ENCODE measurements at places on chromosomes 6 and 20.

GRCh38 chr20:58140787-58141425 lies 87.5 kb downstream of the ANKRD60 start:
- DNase-seq = no peak

- no peak for DNase-seq
These were observed 11.5 kb downstream of the PMEPA1 start for GRCh38 chr20:57698116-57698866.

GRCh38 chr6:85660181-85660611 lies 17.5 kb upstream of the SYNCRIP start:
- no peak for DNase-seq

DNA sequence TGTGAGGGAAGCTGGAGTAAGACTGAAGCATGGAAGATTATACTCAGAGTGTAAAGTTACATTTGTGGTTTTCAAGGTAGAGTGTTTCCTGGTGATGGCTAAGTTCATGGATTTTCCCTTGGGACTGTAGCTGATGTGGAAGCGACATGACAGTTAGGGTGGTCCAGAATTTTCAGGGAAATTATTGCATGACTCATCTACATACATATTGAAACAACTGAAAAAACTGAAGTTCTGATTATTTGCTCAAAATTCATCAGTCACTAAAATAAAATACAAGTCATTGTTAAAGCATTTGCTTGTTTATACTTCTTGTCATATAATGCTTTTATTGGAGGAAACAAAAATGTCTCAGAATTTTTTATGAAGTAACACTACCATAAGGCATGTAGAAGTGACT lies 700.0 kb downstream of the RFPL4B start:
- DNase-seq = no peak

GRCh38 chr6:52541135-52541534 lies 35.7 kb downstream of the TRAM2 start:
- DNase-seq = no peak

DNA sequence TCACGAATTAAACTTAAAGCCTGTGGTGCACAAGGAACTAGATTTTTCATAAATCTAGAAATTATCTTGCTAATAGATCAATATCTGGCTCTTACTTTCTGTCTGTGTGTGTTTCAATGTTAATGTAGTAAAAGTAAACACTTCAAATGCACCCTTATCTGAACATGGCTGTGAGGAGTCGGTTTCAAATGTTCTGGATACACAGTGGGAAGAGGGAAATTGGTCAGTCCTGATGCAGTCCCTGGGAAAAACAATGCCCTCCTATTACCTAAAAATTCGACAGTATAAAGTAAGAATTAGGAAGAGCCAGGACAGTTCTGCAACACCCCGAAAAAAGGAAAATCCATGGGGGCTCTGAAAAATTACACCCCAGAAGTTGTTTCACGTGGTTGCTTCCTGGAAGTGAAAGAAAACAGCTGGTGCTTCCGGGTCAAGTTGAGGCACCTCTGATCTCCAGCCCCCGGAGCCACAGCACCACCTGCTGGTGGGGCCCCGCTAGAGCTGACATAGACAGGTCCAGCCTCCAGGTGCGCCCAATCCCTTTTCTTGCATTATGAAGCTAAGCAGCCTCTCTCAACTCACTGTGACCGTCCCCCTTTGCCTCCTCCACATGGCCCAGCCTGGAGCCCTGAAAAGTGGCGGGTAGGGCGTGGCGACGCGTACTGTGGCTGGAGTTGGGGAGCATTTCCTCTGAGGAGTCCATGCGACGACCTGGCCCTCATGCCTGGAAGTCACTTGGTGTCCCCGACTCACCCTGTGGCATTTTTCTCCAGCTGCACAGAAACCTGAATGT lies 8.3 kb downstream of the SEMG2 start:
- DNase-seq = no peak

GRCh38 chr20:20267685-20268370 lies 100.1 kb upstream of the INSM1 start:
- DNase-seq = no peak

DNA sequence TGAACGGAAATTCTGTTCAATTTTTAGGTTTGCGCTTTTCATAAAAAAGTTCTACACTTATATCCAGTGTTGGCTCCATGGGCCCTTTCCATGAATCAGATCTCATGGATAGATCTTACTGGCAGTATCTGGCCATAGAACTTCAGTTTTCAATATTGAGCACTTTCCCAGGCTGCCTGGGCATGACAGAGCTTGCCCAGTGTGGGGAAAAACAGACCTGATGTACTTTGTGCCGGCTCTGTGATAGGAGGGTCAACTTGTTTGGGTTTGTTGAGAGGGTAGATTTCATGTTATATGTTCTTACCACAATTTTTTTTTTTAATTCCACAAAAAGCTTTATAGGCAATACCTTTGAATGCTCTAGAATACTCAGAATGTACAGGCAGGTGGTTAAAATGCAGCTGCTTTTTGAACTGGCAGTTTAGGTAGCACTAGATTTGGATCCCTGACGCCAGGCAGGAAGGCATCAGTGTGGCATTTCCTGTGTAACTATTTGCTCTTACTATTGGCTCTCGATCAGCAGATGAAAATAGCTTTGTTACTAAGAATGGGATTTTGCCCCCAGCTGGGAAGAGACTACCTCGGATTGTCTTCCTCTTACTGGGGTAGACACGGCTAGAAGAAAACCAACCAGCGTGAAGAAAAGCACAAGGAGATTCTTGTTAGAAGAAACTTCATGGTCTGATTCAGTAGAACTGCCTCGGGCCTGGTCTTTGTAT lies 404.9 kb upstream of the SOX4 start:
- no peak for DNase-seq

- DNase-seq = no peak
These were observed 26.6 kb downstream of the PYGB start for GRCh38 chr20:25274481-25274880.

DNA sequence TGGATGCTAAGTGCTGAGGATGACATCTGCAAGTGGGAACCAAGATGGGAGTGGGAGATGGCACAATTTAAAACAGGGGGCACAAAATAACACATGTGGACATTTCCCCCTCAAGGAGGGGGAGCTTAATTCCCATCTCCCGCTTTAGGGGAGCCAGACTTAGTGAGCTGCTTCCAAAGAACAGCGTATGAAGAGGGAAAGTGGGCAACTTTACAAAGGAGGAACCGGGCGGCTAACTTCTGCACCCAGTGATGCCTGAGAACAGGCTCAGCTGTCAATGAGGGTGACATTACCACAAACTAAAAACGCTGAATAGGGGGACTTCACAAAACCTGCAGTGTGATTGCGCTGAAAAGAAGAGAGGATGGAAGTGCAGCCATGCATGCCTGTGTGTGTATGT lies 95.5 kb upstream of the NXT1 start:
- no peak for DNase-seq

GRCh38 chr20:62136283-62137091 lies 6.7 kb downstream of the PSMA7 start:
- peak; percentile 67 for DNase-seq

GRCh38 chr6:148507774-148508173 lies 165.1 kb downstream of the SASH1 start:
- no peak for DNase-seq

- no peak for DNase-seq
These were observed 16.5 kb upstream of the RBPJL start for GRCh38 chr20:45289942-45290676.

GRCh38 chr6:160275511-160276003 lies 16.9 kb upstream of the SLC22A2 start:
- no peak for DNase-seq

DNA sequence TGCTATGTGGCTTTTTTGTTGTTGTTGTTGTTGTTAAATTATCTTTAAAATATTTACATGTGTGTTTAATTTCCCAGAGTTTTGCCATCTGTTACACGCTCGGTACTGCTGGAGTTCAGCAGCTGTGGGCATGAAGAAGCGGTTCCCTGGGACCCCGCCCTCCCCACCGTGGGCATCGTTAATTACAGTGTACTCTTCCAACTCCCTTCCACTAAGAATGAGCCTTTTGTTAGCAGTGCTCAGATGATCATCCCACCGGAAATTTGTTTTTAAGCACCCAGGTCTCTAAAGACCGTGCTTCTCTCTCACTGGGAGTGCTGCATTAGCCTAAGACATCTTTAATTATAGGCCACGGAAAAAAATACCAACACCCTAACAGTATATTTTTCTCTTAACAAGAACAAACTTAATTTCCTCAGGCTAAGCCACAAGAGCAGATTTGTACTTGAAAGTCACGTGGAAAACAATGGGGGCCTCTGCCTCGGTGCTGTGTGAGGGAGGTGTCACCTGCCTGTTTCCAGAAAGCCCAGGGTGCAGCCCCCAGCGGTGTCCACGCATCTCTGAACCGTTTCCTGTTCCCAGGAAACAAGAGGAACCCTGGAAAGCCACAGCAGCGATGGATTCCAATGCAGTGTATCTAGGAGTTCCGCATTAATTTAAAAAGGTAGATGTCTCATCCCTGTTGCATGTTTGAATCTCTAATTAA lies 113.3 kb upstream of the FRMD1 start:
- DNase-seq = no peak

DNA sequence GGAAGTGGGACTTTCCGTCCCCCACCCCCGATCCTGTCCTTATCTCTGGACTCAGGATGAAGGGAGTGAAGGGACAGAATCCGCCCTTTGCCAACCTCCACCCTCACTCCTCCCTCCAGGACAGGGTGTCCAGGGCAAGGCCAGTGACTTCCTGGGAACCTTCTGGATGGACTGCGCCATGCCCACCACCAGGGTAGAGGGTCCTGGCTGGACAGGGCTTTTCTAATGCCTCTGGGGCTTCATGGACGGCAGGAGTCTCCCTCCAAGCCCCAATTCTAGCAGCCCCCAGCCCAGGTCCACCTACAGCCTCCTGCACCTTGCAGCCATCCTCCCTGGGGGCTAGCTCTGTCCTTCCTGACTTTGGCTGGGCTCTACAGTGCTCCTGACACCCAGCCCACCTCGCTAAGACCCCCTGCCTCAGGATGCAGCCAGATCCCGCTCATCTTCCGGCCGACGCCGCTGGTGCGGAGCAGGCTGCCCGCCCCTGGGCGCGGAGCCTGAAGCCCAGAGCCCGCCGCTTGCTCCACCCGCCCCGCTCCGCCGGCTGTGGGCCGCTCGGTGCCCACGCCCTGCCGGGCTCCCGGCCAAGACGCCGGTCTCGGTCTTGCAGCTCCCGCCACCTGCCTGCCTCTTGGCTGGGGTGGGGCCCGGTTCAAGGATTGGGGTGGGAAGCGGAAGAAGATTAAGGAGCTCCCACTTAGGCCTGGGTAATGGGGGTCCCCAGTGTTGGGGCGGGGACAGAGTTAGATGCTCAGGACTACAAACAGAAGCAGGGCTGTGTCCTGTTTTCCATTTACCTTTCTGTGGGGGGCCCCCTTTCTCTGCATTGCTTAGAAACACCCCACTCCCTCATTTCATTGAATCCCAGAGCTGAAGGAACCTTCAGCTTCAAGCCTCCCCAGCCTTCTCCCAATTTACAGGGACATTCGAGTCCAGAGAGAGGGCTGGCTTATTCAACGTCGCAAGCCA lies 72.8 kb downstream of the MDGA1 start:
- DNase-seq = no peak

GRCh38 chr6:78615430-78615904 lies 251.9 kb upstream of the IRAK1BP1 start:
- no peak for DNase-seq

GRCh38 chr6:16336056-16336818 lies 97.8 kb downstream of the GMPR start:
- no peak for DNase-seq

- DNase-seq = no peak
These were observed 976 bp downstream of the PIGT start for GRCh38 chr20:45416917-45417316.

- DNase-seq = no peak
These were observed 109.5 kb downstream of the LCA5 start for GRCh38 chr6:79427721-79428120.

DNA sequence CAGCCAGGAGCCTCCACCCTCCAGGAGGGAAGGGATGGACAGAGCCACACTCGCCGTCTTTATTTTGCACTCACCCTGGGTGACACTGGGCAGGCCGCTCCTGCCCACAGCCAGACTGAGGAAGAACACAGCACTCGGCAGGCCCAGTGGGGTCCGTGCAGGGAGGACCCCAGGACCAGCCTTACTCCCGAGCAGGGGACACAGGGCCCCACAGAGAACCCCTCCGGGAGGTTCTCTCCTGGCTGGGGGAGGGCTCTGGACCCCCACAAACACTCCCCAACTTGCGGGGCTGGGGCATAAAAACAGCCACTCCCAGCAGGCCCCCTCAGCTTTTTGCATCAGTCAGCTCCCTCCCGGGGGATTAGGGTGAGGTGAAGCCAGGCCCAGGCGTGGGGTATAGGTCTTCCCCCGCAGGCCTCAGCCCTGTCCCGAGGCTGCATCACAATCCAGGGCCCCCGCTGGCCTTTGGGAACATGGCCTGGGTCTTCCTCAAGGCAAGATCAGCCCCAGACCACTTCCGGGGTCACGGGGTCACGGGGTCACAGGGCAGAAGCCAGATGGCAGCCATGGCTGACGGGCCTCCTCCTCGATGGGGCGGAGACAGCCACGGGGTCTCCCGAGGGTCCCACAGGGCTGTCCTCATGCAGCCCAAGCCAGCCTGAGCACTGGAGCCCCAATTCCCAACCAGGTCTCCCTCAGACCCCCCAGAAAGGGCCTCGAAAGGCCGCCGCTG lies 3.2 kb downstream of the TNFRSF6B start:
- no peak for DNase-seq

DNA sequence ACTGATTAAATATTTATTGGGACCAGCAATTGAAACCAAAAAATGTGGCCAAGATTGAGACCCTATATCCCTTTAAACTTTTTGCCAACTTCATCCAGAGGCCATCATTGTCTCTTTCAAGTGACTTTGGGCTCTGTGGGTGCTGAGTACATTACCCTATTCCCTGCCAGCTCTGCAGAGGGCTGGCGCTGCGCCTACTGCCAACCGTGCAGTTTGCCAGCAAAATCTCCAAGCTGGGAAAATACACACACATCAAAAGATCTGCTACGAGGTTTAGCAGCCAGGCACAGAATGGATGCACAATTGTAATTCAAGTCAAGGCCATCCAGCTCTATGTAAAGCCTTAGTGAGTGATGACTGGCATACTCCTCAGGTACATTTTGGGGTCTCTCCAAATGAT lies 125.0 kb downstream of the CBLN4 start:
- no peak for DNase-seq

DNA sequence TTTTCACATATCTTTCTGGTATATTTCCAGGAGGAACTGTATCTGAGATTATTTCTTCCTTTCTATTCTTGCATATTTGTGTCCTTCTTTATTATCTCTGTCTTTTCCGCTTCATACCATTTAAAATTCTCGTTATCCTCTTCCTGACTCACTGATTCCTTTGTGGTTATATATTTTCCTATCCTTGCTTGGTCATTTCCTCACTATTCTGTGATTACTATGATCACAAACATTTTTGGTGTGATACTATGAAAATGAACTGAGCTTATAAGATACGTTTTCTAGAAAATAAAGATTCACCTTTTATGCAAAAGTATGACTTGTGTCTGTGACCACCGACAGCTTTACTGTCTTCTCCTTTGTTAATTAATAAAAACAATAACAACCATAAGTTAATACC lies 26.5 kb upstream of the MYCT1 start:
- no peak for DNase-seq

DNA sequence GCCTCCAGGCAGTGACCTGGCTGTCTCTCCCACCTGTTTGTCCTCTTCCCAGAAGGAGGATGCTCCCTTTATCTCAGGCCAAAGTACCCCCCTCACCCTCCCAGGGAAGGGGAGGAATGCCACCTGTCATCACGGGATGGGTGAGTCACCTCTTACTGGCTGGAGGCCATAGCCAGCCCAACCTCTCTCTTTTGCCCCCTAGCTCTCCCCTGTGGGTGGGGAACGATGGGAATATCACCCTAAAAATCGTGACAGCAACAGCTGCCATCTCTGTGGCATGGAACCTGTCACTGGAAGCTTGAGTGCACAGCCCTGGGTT lies 137.5 kb upstream of the PTPN1 start:
- DNase-seq = no peak

All from T-helper 1 cell (primary cell).